ENCODE measurements at places on chromosomes 2 and 18. TPM values are rescaled to one million over a fixed set of nuclear protein-coding genes. Genes with fewer than 3 reads are reported as not detected.

DNA sequence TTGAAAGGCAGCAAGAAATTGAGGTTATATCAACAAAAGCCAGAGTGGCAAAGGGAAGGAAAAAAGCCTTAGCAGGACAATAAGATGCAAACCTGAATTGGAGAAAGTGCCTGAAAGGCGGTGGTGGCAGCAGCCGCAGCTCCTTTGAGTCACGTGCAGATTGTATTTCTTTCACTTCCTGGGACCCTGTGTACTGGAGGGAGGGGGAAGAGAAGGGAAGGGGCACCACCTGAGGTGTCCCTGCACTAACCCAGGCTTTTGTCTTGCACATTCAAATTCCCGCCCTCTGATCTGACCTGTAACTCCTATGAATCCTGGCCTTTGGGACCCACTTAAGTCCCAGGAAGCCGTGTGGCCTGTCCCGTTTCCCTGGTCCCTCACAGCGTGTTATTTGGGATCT lies 326.1 kb upstream of the SKOR2 start:
- no peak for DNase-seq

The DSG1 gene
- not detected for total RNA-seq

GRCh38 chr2:221961561-221961960 lies 337.2 kb downstream of the PAX3 start:
- DNase-seq: no peak

DNA sequence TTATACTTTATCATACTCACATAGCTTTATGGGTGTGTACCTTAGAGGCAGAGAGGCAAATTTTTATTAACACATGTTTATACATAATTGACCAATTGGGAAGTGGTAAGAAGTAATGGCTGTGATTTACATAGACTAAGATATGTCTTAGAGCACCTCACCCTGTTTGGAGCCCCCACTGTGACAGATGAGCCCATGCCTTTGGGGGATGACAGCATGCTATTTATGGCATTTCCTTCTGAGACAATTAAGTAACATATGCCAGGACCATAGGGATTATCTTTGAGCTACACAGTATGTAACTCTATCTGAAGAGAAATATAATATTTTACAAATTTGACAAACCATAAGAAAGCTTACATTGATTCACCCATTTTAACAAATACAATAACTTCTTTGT lies 1655.3 kb upstream of the ACVR2A start:
- DNase-seq: no peak

The MYO7B gene
- not detected for total RNA-seq

- no peak for DNase-seq
These were observed 65.4 kb upstream of the MMADHC start for GRCh38 chr2:149652926-149653325.

The MALL gene
- total RNA-seq: 114 TPM

- DNase-seq: no peak
These were observed 4.8 kb downstream of the MC2R start for GRCh38 chr18:13910501-13910900.

DNA sequence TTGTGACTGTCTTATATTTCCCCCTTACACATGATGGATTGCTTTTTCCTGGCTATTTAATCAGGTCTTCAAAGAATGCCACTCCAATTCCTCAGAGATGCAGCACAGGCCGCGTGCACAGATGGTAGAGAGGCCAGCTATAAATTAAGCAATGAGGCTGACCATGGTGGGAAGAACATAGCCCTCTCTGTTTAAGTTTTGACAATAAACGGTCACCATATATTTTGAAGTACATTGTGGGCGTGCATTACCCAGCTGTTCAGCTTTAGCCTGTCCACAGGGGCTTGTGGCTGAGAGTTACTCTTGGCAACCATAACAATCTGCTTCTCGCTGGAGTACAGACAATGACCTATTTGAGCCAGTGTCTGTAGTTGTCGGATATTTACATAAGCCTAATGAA lies 730.8 kb downstream of the DCC start:
- DNase-seq: no peak

- DNase-seq: no peak
These were observed 230.9 kb upstream of the RGPD4 start for GRCh38 chr2:107595749-107596148.

- DNase-seq: no peak
These were observed 209.8 kb upstream of the SPOPL start for GRCh38 chr2:138291805-138292204.

GRCh38 chr2:84833481-84834150 lies 47.3 kb downstream of the TRABD2A start:
- DNase-seq: no peak

GRCh38 chr2:64462940-64463700 lies 9.2 kb downstream of the LGALSL start:
- no peak for DNase-seq

GRCh38 chr2:202064881-202065230 lies 8.2 kb upstream of the KIAA2012 start:
- DNase-seq: no peak

DNA sequence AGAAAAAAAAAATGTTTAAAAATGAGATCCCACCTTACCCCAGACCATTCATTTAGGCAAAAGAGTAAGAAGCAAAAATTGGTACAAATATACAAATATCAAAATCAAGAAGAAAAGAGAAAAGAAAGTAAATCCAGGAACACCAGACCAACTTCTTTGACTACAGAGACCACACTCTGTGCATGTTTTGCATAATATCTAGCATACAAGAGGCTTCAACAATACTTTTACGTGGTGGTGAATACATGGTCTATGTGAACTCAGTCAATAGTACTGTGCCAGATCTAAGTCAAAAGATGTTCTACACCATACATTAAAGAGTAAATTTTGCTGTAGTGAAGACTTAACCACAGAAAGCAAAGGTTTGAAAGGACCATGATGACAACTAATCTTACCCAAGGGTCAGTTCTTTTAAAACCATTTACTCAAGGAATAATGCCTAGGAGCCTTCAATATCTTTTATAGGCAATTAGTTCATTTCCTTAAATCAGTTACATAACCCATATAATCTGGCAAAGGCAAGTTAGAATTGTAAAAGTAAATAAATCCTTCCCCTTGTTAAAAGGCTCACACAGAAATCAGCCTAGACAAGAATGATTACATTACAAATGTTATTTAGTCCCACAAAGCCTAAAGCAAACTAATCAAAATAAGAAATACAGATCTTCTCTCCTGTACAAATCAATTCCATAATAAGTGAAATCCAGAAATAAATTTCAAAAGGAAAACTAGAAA lies 115.2 kb downstream of the EXOC6B start:
- no peak for DNase-seq
